Stimulated activated CD8-positive, alpha-beta memory T cell treated with anti-CD3 and anti-CD28 coated beads, Interleukin-4, amount 100 ng/mL, for 24 hours (primary cell): ENCODE measurements at places on chromosomes 5 and 9.

- DNase-seq = no peak
These were observed 405.4 kb downstream of the DMAC1 start for GRCh38 chr9:7394002-7394774.

DNA sequence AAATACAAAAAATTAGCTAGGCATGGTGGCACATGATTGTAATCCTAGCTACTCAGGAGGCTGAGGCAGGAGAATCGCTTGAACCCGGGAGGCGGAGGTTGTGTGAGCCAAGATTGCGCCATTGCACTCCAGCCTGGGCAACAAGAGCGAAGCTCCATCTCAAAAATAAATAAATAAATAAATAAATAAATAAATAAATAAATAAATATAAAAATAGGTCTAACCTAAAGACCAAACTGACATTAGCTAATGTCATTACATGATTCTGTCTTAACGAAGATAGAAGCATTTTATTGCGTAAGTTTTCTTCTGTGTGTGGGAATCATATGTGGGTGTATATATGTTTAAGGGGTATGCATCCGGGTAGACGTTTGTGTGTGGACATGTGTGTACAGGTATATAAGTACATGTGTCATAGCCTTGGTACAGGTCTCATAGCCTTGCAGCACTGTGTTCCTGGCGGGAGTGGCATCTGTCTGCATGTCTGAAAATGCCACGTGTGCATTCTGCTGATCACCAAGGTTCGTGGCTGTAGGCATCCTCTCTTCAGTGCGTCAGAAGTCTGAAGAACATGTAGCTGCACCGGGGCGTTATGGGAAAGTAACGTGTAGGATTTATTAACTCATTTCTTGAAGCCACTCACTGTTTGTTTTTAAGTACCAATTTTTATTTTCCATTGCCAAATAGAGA lies 298.1 kb downstream of the NR3C1 start:
- no peak for DNase-seq

DNA sequence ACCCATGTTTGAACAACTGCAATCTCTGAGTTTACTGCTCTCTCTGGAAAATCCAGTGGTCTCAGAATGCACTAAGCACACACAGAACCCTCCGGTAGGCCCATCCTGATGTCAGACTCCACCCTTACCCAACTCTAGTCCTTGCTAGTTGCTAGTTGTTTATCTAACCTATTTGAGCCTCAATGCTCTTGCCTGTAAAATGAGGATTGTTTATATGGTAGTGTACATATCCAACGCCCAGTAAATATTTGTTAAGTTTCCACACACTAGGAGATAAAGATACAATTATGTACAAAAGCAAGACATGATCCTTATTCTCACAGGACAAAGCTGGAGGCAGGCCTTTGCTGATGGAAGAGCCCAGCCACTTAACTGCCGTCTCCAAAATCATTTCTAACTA lies 192.2 kb downstream of the SPOCK1 start:
- DNase-seq = no peak

- DNase-seq = no peak
These were observed 1137.4 kb upstream of the CDH18 start for GRCh38 chr5:21125238-21125983.
